Muscle of leg (tissue), 16 donors: ENCODE measurements at places on chromosomes 7 and 10.

DNA sequence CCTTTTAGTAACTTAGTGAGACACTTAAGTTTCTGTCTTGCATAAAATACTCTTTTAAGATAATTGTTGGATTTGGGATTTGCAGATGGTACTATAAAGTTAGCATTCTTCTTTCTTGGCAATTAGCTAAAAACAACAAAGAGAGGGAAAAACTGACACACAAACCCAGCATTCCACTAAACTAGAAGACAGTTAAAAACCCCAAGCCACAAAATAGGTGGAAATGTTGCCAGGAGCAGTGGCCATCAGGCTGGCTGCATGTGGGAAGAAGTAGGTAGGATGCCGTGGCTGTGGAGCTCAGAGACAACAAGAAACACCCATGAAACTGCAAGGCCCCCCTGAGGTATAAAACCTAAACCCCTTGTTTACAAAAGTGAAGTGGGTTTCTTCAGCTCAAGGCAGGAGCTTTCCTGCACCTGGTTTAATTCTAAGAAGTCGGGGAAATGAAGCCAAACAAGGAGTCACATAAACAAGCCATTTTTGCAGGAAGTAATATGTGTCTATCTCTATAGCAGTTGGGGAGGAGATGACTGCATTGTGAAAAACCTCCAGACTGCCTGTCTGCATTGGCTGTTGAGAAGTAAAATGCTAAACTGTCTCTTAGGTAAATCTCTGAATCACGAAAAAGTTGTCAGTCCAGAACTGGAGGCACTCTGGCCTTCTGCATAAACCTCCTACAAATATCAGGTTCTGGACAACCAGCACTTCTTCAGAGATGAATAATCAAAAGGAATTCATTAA, 9.5 kb downstream of the RAB18 start:
- DNase-seq = no peak

- DNase-seq = peak; percentile 95
Measured at GRCh38 chr10:21372651-21373410, 152.7 kb downstream of the SKIDA1 start.

GRCh38 chr7:151863386-151864079, 13.4 kb downstream of the PRKAG2 start:
- DNase-seq = no peak

DNA sequence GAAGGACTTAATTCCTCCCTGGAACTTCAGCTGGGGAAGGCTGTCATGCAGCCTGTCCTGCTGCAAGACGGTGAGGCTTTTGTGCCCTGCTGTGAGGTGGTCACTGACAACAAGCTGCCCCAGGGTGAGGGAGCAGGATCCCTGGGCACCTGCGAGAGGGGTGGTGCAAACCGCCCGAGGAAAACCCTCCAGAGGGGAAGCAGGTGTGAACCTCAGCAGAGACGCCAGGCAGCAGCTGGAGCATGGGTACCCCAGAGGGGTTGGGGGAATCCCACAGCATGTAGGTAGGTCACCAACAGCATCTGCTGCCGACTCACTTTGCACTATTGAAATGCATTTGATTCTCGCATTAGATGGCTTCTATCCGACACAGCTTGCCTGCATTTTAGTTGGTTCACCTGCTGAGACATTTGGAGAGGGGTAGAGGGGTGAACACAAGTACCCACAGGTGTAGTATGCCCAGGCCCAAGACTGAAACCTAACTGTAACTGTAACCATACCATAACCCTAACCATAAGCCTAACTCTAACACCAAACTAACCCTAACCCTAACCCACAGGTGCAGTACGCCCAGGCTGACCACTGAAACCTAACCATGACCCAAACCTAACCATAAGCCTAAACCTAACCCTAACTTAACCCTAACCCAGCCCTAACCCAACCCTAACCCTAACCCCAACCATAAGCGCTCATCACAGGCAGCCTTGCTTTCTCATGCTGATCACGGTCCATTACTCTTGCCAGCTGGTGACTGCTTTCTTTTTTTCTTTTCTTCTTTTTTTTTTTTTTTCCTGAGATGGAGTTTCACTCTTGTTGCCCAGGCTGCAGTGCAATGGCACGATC, 85.9 kb downstream of the ELFN1 start:
- no peak for DNase-seq

GRCh38 chr10:80485946-80486764, 32.0 kb downstream of the TSPAN14 start:
- DNase-seq = no peak

DNA sequence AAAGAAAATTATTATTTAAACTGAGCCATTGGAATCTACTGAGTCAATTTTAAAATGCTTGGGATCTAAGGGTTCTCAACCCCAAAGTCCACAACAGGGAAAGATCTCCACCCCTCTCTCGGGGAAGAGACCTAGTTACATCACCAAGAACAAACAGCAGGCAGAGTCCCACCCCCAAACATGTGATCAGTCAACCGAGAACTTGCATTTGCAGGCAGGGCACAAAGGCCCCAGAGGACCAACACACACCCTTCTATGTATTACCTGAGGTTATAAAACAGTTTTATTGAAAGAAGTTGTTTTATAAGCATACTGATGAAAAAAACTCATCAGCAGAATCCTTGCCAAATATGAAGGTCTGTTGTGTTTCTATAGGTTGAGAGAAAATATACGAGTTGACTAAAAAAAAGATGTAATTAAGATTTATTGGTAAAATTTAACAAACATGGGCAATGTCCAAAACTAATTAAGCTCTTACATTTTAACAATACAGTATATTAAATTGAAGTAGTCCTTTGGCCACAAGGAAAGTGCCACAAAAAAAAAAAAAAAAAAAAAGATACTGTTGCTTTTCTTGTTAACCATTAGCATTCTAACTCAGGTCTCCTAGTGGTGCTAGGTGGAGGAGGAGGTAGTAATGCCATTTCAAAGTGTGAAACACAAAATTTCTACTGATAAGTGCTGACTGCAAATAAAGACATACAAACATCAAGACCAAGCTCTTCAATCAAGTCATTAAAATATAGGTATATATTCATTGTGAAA, 975 bp upstream of the USP54 start:
- DNase-seq = peak; percentile 38
